Stimulated activated CD4-positive, alpha-beta T cell treated with anti-CD3 and anti-CD28 coated beads, Interleukin-1b, Interleukin-23, amount 100 ng/mL, for 1 hour (primary cell): ENCODE measurements at places on chromosomes 16 and 17.

GRCh38 chr17:16215002-16215272 lies 397 bp downstream of the NCOR1 start:
- DNase-seq = no peak

DNA sequence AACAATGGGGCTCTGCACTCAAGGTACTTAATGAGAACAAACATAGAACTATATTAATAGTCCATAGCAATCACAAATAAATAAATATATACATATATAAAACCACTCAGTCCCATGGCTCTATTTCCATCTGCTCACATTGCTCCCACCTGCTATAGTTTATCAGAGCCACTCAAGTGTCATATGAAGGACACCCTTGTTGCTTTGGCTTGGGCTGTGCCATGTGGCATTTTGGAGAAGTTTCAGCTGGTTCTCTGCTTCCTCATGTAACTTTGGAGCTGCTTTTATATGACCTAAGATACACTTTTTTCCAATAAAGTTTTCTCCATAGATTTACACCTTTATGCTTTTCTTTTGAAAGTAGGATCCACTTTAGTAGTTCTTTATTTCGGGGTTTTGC lies 126.4 kb downstream of the KCNJ2 start:
- DNase-seq = no peak

GRCh38 chr16:29290631-29291247 lies 115.8 kb downstream of the NPIPB11 start:
- DNase-seq = peak; percentile 28

DNA sequence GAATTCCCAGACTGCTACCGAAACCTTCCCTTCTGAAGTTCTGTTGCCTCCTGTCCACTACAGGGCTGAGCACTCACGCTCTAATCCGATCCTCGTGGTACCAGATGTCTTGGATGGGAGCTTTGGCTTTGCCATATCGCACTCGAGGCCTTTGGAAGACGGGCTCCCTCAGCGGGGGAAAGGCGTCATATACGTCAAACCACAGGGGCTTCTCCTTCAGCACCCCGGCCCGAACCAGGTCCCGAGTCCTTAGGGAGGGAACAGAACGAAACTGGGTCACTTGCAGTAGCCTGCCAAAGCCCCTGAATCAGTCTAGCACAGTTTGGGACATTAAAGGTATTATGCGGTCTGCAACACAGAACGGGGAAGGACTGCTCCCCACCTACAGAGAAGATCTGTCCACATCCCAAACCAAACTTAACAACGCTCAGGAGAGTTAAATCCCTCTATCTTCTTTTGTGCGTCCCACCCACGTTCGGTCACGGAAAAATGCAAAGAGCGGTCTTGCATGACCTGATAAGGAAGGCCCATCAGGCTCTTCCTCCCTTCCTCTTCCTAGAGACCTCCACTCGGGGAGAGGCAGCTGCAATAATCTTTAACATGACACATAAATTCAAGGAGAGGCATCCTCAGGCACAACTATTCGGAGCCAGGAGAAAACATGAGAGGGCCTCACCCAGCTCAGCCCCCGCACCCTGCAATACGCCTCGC lies 526 bp downstream of the MRPS23 start:
- DNase-seq = no peak

DNA sequence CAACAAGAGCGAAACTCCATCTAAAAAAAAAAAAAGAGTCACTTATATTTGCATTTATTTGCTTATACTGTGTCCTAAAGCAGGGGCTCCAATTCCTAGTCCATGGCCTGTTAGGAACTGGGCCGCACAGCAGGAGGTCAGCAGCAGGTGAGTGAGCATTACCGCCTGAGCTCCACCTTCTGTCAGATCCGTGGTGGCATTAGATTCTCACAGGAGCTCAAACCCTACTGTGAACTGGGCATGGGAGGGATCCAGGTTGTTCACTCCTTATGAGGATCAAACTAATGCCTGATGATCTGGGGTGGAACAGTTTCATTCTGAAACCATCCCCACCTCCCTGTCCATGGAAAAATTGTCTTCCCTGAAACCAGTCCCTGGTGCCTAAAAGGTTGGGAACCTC lies 24.9 kb downstream of the ITGB3 start:
- DNase-seq = no peak

GRCh38 chr16:58430718-58431117 lies 38.4 kb downstream of the GINS3 start:
- DNase-seq = no peak

GRCh38 chr16:54080524-54081008 lies 206.0 kb downstream of the IRX3 start:
- no peak for DNase-seq

GRCh38 chr16:65059406-65059980 lies 62.4 kb downstream of the CDH11 start:
- DNase-seq = no peak

GRCh38 chr17:64209983-64210382 lies 53.1 kb downstream of the TEX2 start:
- DNase-seq = no peak

GRCh38 chr17:61010661-61011170 lies 333.1 kb downstream of the BCAS3 start:
- DNase-seq = no peak

DNA sequence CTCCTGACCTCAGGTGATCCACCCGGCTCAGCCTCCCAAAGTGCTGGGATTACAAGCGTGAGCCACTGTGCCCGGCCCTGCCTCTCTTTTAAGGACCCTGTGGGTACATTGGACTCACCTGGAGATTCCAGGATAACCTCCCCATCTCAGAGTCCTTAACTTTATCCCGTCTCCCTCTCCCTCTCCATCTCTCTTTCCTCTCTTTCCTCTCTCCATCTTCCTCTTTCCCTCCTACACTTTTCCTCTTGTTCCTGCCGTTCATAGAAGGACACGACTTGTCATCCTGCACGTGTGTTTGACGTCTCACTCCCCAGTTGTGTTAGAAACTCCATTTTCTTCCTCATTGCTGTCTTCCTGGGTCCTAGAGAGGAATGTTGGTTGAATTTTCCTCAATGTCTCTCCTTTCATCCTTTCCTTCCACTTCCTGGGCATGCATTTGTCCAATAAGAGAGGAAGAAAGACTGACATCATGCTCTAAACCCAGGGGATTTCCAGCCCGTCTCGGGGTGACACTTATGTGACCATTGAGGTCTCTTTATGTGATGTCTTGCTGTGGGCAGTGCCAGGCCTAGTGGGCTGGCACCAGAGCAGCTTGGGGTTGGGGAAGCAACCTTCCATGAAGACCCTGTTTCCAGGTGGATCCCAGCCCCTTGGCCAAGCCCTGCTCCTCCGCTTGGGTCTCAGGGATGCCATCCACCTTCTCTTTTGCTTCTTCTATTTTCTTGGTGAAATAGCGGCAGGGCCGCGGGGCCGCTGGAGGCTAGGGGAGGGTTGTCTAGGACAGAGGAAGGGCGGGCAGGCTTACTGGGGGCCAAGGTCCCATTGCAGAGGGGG lies 39.8 kb upstream of the IRF8 start:
- DNase-seq = no peak

DNA sequence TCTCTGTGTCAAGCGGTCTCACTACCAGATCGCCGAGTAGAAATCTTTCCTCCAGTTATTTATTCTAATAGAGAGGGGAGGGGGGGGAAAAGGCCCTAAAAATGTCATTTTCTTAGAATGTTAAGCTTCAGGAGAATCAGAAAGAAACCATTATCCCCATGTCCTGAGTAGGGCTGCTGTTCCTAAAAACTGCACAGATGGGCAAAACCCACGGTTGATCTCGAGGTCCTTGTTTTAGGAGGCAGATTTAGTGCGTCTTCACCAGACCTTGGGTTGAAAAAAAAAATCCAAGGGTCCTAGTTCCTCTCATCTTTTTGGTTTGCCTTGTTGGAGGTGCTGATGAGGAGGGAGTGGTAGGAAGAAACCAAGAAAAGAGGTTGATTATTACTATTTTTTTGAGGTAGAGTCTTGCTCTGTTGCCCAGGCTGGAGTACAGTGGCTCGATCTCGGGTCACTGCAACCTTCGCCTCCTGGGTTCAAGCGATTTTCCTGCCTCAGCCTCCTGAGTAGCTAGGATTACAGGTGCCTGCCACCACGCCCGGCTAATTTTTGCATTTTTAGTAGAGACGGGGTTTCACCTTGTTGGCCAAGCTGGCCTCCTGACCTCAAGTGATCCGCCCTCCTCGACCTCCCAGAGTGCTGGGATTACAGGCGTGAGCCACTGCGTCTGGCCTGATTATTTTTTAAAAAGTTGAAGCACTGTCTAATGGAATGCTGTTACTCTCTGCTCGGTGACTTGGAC lies 1.4 kb downstream of the CBFB start:
- no peak for DNase-seq

DNA sequence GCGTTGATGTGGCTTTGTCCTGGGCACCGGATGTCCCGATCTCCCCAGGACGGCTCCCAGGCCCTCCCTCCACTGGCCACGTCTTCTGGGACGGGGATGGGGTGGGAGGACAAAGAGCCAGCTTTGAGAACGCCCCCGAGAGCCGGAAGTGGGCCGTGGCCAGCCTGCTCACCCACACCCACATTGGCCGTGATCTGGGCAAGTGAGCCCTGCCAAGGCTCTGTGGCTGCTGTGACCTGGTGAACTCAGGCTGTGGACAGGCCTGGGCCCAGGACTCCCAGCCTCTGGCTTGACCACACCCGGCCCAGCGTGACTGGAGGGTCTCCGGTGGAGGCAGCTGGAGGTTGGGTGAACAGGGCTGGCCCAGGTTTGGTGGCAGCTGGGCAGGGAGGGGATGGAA lies 3.3 kb downstream of the CDH15 start:
- DNase-seq = no peak
